Urothelium cell line (cell line): ENCODE measurements at places on chromosomes 5 and 9.

- DNase-seq, result peak; percentile 49
Observed at GRCh38 chr9:116002624-116003023, 151.0 kb upstream of the PAPPA start.

GRCh38 chr9:37407468-37407867, 15.0 kb upstream of the GRHPR start:
- DNase-seq, result no peak

DNA sequence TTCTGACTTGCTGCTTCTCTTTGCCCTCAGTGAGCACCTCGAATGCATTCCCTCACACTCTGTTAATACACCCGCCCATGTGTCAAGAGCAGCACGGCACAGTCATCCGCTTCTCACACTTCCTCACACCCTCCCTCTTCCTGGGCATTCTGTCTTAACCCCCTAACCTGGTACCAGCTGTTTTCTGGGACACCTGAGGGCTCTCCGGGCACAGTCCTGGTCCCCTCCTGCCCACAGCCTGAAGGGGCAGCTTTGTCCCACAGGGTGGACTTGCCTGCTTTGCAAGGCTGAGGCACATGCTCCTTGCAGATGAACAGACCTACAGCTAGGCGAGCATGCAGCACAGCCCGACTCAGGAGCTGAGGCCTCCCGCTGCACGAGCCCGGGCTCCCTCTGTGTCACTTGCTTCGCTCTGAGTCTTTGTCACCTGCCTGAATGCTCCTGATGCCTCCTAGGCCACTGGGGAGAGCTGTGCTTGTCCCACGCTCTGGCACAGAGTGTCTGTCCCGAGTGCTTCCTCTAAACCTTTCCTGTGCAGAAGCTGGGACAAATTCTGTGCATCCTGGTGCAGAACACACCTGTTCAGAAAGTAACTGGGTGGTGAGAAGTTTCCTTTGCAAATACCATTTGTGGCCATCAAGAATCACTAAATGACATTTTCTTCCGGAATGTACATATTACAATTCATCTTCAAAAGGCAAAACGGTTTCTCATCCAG, 47.8 kb downstream of the AHRR start:
- DNase-seq, result no peak

- no peak for DNase-seq
Observed at GRCh38 chr5:96199713-96200183, 233.3 kb downstream of the PCSK1 start.

DNA sequence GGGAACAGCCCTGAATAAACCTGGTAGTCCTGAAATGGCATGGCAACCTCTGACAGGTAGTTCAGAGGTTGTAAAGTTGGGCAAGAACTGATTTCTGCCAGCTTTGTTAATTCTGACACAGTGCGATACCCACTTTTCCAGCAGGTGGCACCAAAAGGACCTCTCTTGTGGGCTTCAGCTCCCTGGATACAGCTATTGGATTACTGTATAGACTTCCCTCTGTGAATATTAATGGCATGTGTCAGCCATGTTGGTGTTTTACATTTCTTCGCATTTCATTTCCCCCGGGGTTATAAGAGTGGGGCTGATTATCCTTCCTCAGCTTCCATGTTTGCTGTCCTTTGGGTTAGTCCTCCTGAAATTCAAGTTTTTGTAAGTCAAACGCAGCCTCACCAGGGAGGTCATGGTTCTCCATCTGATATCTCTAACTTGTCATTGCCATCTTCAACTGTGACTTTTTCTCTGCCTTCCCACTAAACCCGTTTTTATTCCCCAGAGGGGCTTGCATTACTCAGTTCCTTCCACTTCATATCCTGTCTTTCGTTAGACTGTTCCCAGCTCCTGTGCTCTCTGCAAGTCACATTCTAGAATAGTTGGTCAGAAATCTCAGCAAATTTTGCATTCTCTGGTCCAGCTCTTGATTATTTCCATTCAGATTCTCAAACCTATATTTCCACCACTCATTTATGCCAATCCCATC, 135.6 kb downstream of the LIFR start:
- peak; percentile 82 for DNase-seq

DNA sequence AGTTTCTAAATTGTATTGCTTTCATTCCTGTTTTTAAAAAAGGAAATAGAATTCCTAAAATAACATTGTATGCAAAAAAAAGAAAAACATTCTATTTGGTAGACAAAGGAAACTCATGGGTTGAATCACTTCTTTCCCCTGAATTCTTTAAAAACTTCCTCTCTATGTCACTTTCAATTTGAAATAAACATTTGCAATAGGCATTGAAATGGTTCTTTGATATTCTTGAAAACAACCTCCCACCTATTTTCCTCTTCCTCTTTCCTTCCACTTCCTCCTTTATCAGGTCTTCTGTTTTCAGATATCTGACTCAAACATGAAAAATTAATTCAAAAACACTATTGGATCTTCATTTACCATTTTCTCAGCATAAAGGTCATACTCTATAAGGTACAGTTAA, 442.0 kb upstream of the MEF2C start:
- no peak for DNase-seq

GRCh38 chr9:119907056-119907455, 537.8 kb upstream of the BRINP1 start:
- DNase-seq, result no peak

DNA sequence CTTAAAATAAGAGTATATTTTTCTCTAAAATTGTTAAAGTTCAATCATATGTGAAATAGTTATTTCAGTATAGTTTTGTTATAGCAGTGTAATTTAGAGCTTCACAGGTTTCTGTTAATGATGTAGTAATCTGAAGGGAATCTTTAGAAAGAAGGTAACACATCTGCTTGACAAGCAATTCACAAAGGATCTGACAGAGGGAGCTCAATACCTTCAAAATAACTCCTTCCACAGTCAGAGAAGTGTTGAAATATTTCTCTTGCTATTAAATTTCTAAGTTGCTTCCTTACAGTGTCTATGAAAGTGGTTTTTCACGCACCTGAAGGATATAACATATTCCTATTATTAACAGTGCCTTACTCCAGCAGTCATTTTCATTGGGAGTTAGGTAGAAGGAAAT, 44.9 kb downstream of the SLC25A51 start:
- DNase-seq, result peak; percentile 6

- no peak for DNase-seq
Observed at GRCh38 chr9:95089257-95090022, 228.1 kb downstream of the FANCC start.

- no peak for DNase-seq
Observed at GRCh38 chr9:79481846-79482477, 89.8 kb upstream of the TLE4 start.

DNA sequence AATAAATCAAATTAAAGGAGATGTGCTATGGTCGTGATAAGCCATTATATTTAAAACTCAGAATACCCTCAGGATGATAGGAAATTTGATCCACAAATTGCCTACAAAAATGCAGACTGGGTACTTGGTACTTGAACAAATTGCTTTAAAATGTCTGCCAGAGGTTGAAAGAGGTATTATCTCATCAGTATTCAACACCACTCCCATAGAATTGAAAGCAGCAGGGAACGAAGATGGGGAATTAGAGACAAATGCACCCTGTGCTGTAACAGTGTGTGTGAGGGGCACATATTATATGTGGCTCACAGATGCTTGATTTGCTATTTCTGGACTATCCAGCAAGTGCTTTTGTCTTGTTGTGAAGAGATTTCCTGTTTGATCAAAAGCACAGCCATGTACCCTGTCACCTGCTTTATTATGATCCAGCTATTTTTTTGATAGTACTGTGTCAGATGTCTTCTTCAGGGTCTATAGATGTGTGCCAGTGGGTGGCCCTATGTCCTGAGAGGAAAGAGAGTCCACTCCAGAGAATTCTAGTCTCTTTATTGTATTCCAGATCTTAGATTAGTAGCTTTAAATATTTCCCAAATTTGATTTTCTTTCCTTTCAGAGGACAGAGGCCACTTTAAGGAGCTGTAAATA, 120.1 kb downstream of the XRCC4 start:
- no peak for DNase-seq

GRCh38 chr5:32687499-32687831, 23.7 kb upstream of the NPR3 start:
- DNase-seq, result peak; percentile 55

- DNase-seq, result no peak
Observed at GRCh38 chr5:93497096-93497495, 83.9 kb downstream of the NR2F1-AS1 start.

DNA sequence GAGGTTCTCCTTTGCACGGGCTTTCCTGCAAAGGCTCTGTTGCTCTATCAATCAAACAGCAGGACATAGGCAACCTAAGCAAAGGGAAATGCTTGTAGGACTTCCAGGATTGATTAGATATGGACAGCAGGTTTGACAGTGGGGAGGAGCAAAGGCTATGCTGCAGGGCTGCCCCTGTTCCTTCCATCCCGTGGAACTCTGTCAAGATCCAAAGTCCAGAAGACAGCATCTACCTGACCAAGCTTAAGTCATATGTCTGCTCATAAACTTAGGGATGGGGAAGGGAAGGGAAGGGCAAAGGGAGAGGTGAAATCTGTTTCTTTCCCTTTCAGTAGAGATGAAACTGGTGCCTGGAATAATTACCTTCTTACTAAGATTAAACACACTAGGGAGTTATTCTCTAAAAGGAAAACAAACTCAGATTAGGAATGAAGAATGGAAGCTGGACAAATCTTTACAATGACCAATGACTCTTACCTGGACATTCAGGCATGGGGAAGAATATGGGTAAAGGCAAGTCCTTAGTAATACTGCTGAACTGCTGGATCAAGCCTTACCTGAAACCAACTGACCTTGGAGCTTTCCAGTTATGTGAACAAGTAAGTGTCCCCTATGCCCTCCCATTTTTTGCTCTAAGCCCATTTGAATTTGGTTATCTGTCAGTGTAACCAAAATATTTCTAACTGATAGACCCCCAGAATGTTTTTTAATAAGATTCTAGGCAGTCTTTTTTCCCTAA, 8.4 kb upstream of the ACOT12 start:
- DNase-seq, result no peak

GRCh38 chr5:169174923-169175322, 126.0 kb downstream of the SLIT3 start:
- DNase-seq, result peak; percentile 68

DNA sequence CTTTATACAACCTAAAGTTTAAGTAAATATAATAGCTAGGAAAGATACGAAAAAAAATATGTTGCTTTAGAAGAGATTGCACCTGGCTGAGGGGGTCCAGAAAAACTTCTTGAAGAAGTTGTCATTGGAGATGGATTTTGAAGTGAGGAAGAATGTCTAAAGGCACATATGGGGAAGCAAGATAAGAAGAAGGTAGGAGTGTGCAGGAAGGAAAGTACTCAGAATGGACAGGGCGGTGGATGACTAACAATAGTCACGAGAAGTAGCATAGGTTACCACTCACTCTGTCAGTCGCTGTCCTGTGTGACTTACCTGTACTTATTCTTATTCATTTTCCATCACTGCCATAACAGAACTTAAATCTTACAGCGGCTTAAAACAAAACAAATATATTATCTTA, 251.6 kb downstream of the GRIA1 start:
- DNase-seq, result no peak

- no peak for DNase-seq
Observed at GRCh38 chr9:78351816-78352215, 54.9 kb downstream of the PSAT1 start.

GRCh38 chr5:36581070-36581469, 25.3 kb upstream of the SLC1A3 start:
- DNase-seq, result no peak

DNA sequence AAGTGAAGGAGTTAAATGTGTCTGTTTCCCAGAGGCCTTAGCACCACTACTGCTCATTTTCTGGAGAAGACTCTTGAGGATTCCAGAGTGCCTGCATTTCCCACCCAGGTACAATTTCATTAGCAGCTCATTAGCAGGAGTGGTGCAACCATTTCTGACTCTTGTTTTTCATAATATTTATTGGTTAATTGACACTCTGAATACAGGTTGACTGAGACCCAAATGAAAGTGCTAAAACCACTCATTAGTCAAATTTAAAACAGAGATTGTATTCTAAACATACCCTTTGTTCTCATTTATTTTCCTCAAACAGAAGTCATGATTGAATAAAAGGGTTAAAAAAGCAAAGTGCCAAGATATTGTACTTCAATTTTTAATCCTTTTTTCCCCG, 134.5 kb downstream of the SIL1 start:
- DNase-seq, result no peak

GRCh38 chr5:146169076-146169475, 13.4 kb downstream of the LARS1 start:
- no peak for DNase-seq

- no peak for DNase-seq
Observed at GRCh38 chr9:114470581-114470980, 34.7 kb downstream of the WHRN start.

DNA sequence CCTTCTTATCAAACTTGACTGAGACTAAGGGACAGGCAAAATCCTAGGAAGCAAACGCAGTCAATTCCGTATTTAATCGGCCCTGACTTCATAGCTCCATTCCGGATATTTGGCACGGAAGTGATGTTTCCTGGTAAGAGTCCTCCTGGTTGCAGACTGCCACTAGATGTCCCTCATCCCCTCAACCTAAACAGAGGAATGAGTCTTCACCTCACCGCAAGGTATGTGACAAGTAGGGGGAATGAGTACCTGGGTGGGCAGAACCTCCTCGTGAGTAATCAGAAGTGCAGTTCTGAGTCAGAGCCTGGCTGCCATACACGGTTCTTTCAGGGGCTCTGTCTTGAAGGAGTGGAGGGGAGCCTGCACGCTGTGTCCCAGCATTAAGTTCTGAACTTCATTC, 173.6 kb downstream of the MUSK start:
- peak; percentile 23 for DNase-seq

DNA sequence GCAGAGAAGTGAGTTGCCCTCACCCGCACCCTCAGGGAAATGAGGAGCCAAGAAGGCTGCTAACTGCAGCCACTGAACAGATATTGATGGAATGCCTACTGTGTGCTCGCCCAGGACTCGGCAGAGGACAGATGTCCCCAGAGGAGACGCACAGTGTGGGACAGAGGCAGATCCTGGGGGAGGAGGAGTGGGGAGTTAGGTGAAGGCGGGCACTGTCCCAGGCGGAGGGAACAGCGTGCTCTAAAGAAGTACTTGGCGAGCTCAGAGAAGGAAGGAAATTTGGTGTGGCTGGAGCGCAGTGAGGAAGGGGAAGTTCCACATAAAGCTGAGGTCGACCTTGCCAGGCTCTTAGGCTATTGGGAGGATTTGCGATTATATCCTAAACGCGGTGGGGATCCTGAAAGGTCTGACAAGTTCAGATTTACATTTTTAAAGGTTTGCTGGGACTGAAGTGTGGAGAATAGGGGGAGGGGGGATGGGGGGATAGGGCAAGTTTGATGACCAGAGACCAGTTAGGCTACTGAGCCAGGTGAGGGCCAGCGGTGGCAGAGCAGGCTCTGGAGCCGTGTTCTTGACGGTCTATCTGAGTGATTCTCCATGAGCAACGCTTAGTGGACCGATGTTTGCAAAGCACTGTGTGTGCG, 23.6 kb upstream of the CERCAM start:
- no peak for DNase-seq

- no peak for DNase-seq
Observed at GRCh38 chr9:137353223-137354152, 51.4 kb upstream of the NRARP start.

DNA sequence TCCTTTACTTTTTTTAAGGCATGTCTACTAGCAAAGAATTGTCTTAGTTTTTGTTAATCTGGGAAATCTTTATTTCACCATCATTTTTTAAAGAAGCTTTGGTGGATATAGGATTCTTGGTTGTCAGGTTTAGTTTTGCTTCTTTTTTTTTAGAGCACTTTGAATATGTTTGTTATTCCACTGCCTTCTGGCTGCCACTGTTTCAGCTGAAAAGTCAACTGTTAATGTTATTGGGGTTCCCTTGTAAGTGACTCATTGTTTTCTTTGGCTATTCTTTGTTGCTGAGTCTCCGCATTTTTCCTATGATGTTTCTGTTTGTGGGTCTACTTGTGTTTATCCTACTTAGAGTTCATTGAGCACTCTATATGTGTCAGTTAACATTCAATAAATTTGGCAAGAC, 44.4 kb downstream of the PHAX start:
- DNase-seq, result no peak

GRCh38 chr5:180169248-180170105, 39.5 kb downstream of the RASGEF1C start:
- no peak for DNase-seq
